ENCODE measurements at places on chromosomes 2 and 18.
A peak's percentile ranks its signal among the peaks of the same experiment; 100 is the strongest.

- DNase-seq: peak; percentile 98
These were observed at the start of gene TNFAIP6 for GRCh38 chr2:151357359-151357758. Gene TNFAIP6, plus strand, starts transcription at chr2:151357592. Its CDS starts 75 bp downstream, at chr2:151357667.

DNA sequence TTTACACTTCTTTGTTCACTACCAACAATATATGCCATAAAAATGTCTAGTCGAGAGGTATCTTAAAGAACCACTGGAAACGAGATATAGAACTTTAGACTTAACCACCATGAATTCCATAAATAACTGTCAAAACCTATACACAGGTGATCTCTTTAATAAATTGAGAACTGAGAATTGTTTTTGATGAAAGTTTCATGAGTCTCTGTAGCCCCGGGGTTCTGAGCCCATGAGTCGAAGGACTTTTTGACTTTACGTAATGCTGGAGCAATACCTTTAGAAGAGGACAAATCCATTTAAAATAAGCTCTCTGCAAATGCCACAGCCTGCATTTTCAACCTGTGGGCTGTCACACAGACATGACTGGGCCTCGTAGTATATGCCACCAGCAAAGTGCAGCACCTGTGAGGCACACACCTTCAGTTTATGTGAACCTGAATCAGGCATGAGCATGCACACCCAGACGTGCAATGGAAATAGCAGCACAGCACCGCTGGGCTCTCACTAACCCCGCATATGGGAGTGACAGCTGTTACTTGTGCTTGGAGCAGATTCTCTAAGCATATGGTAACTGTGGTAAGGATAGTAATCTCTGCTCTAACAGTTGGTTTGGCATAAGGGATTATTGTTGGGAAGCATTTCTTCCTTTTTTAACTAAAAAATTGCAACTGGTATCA lies 383.2 kb downstream of the SOCS6 start:
- no peak for DNase-seq

GRCh38 chr2:53793261-53793660 lies 6.4 kb downstream of the ERLEC1 start:
- DNase-seq: no peak

- DNase-seq: no peak
These were observed 133.9 kb upstream of the KLHL14 start for GRCh38 chr18:32906506-32907310.

- DNase-seq: no peak
These were observed 6.3 kb downstream of the MSGN1 start for GRCh38 chr2:17822445-17823117.
